ENCODE measurements at places on chromosomes 11 and 22. TPM values are rescaled to one million over a fixed set of nuclear protein-coding genes. Genes with fewer than 3 reads are reported as not detected.

Gene CHST1
- 0.35 TPM for total RNA-seq

Gene SHISA8
- total RNA-seq = 0.30 TPM

Gene MMP8
- not detected for total RNA-seq

Gene MFRP
- total RNA-seq = not detected

Gene MOV10L1
- not detected for total RNA-seq

Gene YAP1
- not detected for total RNA-seq

Gene OR5T2
- total RNA-seq = not detected

Gene TNRC6B
- total RNA-seq = 40.0 TPM

Gene MRE11
- total RNA-seq = 46.2 TPM

Gene TMEM109
- total RNA-seq = 106 TPM

Gene RGL4
- 15.5 TPM for total RNA-seq

Gene NCF4
- 59.7 TPM for total RNA-seq

Gene CXCR5
- not detected for total RNA-seq
